Effector CD8-positive, alpha-beta T cell (primary cell): ENCODE measurements at places on chromosomes 5 and 9.

- no peak for DNase-seq
These were observed 73.7 kb downstream of the TENT4A start for GRCh38 chr5:6786786-6787495.

GRCh38 chr5:177447611-177448243 is 1.1 kb downstream of the PRR7 start:
- DNase-seq: no peak

- DNase-seq: no peak
These were observed 147.1 kb upstream of the PPP1R26 start for GRCh38 chr9:135332516-135332915.

DNA sequence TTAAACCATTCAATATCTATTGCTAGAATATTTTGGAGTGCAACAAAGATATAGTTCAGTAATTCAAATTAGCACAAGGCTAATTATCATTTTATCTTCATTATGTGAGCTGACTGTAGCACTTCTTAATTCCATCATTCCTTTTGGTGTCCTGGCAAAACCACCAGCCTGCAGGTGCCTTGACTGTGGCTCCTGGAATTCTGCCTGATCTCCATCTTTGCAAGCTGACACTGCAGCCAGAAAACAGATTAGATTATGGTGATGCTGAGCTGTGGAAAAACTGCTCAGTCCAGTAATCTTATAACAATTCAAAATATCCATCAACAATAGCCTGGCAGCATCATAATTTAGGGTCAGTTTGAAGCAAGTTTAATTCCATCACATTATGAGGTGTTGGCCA is 919.5 kb downstream of the DTWD2 start:
- no peak for DNase-seq

DNA sequence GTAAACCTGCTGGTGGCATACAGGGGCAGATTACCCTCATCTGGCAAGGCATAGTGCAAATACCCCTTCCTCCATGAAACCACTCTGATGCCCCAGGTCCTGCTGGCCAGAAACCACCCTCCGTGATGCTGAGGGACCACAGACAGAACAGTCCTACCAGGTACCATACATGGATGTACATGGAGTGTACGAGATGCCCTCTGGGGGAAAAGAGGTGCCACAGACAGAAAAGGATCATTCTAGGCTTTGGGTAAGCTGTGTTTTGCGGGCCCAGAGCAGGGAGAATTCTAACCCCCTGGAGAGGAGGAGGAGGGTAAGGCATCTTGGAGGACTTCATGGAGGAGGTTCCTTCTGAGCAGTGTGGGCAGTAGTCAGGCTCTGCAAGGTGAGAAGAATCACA is 68.3 kb downstream of the GABBR2 start:
- DNase-seq: no peak

- no peak for DNase-seq
These were observed 303.9 kb downstream of the TRIM32 start for GRCh38 chr9:116991051-116991450.

GRCh38 chr5:83396662-83397061 is 74.9 kb upstream of the VCAN start:
- DNase-seq: no peak
